Central memory CD8-positive, alpha-beta T cell (primary cell): ENCODE measurements at places on chromosomes 11 and 22.
A peak's percentile ranks its signal among the peaks of the same experiment; 100 is the strongest.

DNA sequence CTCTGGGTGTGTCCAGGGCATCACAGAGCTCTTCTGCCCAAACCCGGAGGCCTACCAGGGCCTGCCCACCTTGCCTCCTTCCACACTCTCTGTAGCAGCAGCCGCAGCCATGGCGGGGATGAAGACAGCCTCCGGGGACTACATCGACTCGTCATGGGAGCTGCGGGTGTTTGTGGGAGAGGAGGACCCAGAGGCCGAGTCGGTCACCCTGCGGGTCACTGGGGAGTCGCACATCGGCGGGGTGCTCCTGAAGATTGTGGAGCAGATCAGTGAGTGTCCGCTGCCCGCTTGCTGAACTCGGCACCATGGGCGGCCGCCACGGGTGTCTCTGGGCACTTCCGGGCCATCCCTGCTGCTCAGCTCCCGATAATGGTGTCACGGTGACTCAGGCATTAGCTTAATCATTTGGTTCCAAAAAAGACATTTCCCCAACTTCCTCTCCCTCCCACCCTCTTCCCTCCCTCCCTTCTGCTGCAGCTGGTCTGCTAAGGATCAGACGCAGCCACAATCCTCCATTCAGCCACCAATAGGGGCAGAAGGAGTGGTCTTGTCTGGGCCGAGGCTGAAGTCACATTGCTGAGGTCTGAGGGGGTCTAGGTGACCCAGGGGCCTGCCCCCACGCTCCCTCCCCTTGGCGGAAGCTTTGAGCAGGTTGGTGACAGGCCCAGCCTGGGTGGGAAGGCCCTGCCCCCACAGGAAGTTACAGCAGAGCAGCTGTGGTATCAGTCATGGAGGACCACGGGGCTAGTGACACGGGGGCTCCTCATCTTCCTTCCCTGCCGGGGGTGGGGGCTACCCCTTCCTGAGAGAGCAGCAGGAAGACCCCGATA lies 950 bp downstream of the FERMT3 start:
- DNase-seq = peak; percentile 52
- H3K27ac ChIP-seq = peak overlapping the region; percentile 86

- no peaks in the 10 kb centered on the region for H3K36me3 ChIP-seq
- no peaks in the 10 kb centered on the region for H3K4me1 ChIP-seq
- no peak for DNase-seq
- no peak overlapping the region for H3K4me3 ChIP-seq
Observed at GRCh38 chr11:70712471-70712870, 314.1 kb downstream of the CTTN start.

GRCh38 chr11:44770401-44770800 lies 43.6 kb downstream of the TSPAN18 start:
- no peaks in the 10 kb centered on the region for H3K27me3 ChIP-seq
- H3K36me3 ChIP-seq = peaks cover 3% of the 10 kb centered on the region
- no peak overlapping the region for H3K4me3 ChIP-seq
- no peak for DNase-seq

GRCh38 chr11:75840522-75840921 lies 25.5 kb downstream of the UVRAG start:
- H3K36me3 ChIP-seq = peaks cover 10% of the 10 kb centered on the region
- H3K27me3 ChIP-seq = no peaks in the 10 kb centered on the region
- peaks cover 40% of the 10 kb centered on the region for H3K4me1 ChIP-seq
- no peak overlapping the region for H3K4me3 ChIP-seq
- DNase-seq = no peak

GRCh38 chr11:112922606-112923005 lies 38.6 kb upstream of the NCAM1 start:
- peaks cover 31% of the 10 kb centered on the region for H3K27me3 ChIP-seq
- DNase-seq = no peak
- H3K4me3 ChIP-seq = no peak overlapping the region
- H3K27ac ChIP-seq = no peak overlapping the region

DNA sequence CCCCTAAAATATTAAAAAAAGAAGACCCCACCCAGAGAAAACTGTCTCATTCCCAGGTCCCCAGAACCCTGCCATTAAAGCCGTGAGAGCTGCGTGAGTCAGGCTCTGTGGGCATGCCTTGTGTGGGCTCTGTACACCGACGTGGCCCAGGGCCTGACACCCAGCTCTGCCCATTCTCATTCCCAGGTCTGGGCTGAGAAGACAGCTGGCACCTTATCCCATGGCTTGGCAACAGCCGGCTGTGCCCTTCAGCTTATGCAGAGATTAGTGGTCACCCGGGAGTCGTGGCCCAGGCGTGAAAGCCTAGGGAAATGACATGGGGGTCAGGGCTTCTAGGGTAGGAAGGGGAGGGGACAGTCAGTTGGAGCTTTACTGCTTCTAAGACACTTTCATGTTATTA lies 31.9 kb downstream of the OTOG start:
- no peaks in the 10 kb centered on the region for H3K4me1 ChIP-seq
- no peak for DNase-seq
- no peak overlapping the region for H3K27ac ChIP-seq
- H3K36me3 ChIP-seq = no peaks in the 10 kb centered on the region
- H3K27me3 ChIP-seq = peaks cover 35% of the 10 kb centered on the region

GRCh38 chr11:58503361-58503856 lies 4.5 kb downstream of the OR5B21 start:
- no peak for DNase-seq
- no peak overlapping the region for H3K4me3 ChIP-seq
- peaks cover 6% of the 10 kb centered on the region for H3K36me3 ChIP-seq
- H3K27me3 ChIP-seq = no peaks in the 10 kb centered on the region
